ENCODE measurements at places on chromosomes 16 and 17. TPM values are rescaled to one million over a fixed set of nuclear protein-coding genes. Genes with fewer than 3 reads are reported as not detected.

Gene ALDH3A1
- not detected for total RNA-seq

Gene GAS2L2
- 0.51 TPM for total RNA-seq

Gene QPRT
- 13.8 TPM for total RNA-seq

Gene ENDOV
- total RNA-seq, result 2.0 TPM

Gene CEP295NL
- total RNA-seq, result 5.4 TPM

Gene CPHXL2
- not detected for total RNA-seq

Gene MYH8
- not detected for total RNA-seq

Gene HBQ1
- not detected for total RNA-seq

Gene LRRC46
- total RNA-seq, result not detected

Gene MC1R
- 2.7 TPM for total RNA-seq

Gene DDX5
- 699 TPM for total RNA-seq

Gene TP53TG3B
- total RNA-seq, result not detected

Gene SCIMP
- 17.0 TPM for total RNA-seq

Gene BHLHA9
- not detected for total RNA-seq

Gene ABCC11
- total RNA-seq, result not detected

Gene C17orf78
- not detected for total RNA-seq

Gene TBC1D3G
- not detected for total RNA-seq

Gene FBXL16
- not detected for total RNA-seq

Gene GGT6
- total RNA-seq, result not detected

Gene ECI1
- total RNA-seq, result 49.5 TPM

Gene TEKT1
- total RNA-seq, result not detected

Gene SPNS2
- total RNA-seq, result 31.8 TPM

Gene ZNF174
- 9.2 TPM for total RNA-seq

Gene ZNF668
- 7.7 TPM for total RNA-seq

Gene HIGD1B
- total RNA-seq, result not detected

Gene PLLP
- 2.3 TPM for total RNA-seq

Gene VMO1
- total RNA-seq, result 4.6 TPM

Data from subcutaneous adipose tissue (tissue), 4 donors.